Sigmoid colon (tissue), 7 donors: ENCODE measurements at places on chromosomes 6 and 20. TPM values are rescaled to one million over a fixed set of nuclear protein-coding genes. Genes with fewer than 3 reads are reported as not detected.

DNA sequence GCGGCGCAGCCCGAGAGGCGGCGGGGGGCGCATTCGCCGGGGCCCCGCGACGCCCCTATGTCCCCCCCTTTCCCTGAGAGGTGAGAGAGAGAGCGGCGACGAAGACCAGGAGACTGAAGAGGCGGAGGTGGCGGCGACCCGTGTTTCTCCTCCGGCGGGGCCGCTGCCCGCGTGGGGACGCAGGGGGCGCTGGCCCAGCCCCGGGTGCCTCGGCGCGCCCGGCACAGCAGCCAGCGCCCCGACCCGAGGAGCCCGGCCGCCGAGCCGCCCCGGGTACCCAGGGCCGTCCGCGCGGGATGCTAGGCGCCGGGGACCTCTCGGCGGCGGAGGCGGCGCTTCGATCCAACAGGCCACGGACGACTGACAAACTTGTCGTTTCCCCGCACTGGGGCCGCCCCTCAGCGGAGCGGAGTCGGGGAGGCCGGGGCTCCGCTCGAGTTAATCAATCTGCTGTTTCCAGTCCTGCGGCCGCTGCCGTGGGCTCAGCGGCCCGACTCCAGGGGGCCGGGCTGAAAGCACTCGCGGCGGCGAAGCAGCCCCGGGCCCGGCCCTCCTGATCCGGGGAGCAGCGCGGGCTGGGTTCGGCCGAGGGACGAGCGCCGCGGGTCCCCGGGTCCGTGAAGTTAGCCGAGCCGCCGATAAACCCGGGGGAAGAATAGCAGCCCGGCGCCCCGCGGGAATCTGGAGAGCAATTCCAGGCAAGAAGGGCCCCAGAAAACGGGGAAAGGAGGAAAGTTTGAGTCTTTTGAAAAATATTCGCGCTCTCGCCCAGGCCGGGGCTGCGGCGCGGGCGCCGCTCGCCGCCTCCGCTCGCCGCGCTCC is 631 bp downstream of the MDGA1 start:
- no peak for DNase-seq

GRCh38 chr20:33910056-33910455 is 83.7 kb upstream of the RALY start:
- DNase-seq: no peak

GRCh38 chr6:22471132-22471690 is 98.2 kb upstream of the HDGFL1 start:
- DNase-seq: no peak

RGS17 gene
- total RNA-seq: 0.41 TPM

DNA sequence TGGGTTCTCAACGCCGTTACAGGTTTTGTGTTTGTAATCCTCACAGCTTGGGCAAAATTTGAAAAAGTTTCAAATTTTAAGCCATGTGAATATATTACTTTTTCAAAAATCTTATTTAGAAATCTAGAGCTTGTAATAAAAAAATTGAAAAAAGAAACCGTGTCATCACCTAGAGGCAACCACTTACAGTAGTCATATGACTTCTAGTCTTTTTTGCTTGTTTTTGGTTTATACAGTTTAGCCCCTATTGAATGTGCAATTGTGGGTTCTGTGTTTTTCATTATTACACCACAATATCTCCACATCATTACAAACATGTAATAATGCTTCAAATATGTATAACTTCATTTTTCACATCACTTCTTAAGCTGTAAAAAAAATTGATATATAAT is 888 bp downstream of the DYNLRB1 start:
- DNase-seq: no peak

DNA sequence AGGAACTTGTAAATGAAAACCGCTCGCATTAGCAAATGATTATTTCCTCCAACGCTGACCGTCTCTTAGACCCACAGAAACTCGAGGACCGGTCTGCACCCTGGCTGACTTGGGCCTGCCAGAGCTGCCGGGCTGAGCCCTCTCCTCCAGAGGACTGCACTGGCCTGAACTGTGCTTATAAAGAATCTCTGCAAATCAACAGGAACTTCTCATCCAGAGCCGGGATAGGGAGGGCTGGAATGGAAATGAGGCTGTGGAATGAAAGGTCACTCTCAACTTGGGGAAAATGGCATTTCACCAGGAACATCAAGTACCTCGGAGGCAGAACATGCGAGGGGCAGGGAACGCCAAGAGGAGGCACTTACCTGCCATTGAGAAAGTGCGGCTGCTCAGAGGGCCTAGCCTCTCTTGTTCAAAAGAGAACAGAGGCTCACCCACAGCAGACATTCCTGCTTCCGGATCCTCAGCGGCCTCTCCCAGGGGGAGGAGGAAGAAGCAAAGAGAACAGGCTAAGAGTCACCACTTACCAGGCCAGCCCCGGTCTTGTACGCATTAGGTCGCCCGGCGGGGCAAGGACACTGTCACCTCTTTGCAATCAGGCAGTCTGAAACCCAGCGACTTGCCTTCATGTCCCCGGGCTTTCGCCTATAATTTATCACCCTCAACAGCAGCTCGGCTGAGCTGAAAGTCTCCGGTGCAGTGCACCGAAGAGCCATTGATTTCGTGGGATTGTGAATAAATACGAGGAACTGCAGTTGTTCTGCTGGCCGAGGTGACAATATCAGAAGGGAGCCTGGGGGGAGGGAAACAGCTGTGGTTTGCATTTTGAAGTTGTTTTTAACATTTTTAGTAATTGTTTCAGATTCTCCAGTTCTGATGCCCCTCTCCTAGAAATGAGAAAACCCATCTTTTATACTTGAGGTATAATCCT is 37.6 kb downstream of the ZMYND8 start:
- peak; percentile 96 for DNase-seq

POU5F1 gene
- 0.16 TPM for total RNA-seq

GRCh38 chr6:6661191-6661590 is 72.7 kb downstream of the LY86 start:
- no peak for DNase-seq

GRCh38 chr20:33482581-33482980 is 7.3 kb upstream of the CBFA2T2 start:
- no peak for DNase-seq

DNA sequence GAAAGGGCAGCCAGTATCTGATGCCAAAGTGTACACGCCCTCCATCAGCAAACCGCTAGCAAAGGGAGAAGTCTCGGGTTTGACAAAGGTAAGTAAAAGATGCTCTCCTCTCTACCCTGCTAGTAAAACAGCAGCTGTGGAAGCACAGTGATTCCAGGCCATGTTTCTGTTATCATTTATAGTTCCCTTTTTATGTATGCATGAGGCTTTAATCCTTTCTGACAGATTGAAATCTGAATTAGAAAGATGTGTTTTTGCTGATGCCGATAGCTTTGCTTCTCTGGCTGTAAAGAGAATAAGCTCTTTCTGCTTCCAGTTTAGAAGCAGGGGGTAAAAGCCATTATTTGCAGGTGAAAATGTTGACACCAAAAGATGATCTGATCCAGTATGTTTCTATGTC is 392.4 kb upstream of the SOX4 start:
- DNase-seq: no peak

DNA sequence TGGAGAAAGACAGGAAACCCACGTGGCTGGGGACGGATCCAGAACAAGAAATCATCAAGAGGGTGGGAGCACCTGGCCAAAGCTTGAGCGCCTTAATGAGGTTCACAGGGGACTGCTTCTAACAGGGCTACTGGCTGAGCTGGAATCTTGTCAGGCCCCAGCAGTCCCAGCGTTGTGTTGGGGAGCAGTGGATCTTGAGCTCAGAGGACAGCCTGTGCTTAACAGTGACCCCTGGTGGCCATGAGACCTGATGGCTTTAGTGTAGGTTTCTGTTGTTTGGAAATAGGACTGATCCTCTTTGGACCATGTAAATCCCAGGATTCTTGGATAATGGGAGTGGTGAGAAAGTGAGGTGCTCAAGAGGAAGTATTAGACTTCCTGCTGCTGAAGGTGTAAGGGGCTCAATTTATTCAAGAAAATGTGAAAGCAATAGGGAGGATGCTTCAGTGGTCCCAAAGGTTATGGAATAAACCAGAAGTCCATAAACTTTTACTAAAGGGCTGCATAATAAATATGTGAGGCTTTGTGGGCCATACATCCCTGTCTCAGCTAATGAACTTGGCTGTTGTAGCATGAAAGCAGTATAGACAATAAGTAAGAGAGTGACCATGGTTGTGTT is 216.2 kb downstream of the NFATC2 start:
- DNase-seq: no peak

GRCh38 chr6:3194535-3195419 is 32.7 kb downstream of the TUBB2B start:
- DNase-seq: no peak
